ENCODE measurements at places on chromosomes 4 and X.

GRCh38 chrX:127037159-127037558 lies 217.6 kb downstream of the PRR32 start:
- no peak for DNase-seq

DNA sequence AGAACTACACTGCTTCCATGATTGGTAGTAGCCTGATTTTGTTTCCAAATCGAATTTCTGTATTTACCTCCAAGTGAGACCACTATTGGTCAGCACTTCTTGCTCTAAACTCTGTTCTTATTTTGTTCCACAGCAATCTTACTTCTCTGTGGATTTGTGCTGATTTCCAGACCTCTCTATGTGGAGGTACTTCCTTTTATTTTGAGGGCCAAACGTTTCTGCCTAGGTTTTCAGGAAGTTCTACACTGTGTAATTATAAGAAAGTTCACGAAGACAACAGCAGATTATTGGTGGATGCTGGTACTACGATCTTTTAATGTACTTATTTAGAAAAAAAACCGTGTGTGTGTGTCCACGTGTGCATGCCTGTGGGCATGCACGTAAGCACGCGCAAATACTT lies 46.7 kb downstream of the DTHD1 start:
- no peak for DNase-seq

- DNase-seq = no peak
Observed at GRCh38 chrX:56762707-56763555, 33.9 kb downstream of the NBDY start.

- no peak for DNase-seq
Observed at GRCh38 chr4:113584407-113585150, 177.0 kb downstream of the CAMK2D start.

- DNase-seq = no peak
Observed at GRCh38 chr4:59243038-59243437, 1957.1 kb upstream of the ADGRL3 start.

- DNase-seq = peak; percentile 32
Observed at GRCh38 chrX:14528629-14529289, 577 bp upstream of the GLRA2 start.
